ENCODE measurements at places on chromosomes 6 and 20.

DNA sequence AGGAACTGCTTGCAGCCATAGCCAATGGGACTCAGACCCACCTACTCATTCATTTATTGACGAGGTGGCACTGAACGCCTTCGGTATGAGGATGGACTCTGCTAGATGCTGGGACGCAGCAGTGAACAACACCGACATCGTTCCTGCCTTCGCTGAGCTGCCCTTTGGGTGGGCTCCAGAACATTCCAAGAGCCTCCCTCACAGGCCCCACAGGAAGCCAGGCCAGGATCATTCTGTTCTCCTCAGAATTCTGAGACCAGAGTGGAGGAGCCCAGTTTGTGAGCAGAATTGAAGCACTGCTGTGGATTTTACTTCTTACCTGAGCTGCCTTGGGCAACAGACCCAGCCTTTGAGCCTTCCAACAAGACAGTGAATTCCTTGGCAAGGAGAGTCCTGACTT, 82.1 kb downstream of the KCNB1 start:
- no peak for DNase-seq

- DNase-seq, result no peak
Observed at GRCh38 chr6:2529211-2529719, 221.5 kb downstream of the MYLK4 start.

DNA sequence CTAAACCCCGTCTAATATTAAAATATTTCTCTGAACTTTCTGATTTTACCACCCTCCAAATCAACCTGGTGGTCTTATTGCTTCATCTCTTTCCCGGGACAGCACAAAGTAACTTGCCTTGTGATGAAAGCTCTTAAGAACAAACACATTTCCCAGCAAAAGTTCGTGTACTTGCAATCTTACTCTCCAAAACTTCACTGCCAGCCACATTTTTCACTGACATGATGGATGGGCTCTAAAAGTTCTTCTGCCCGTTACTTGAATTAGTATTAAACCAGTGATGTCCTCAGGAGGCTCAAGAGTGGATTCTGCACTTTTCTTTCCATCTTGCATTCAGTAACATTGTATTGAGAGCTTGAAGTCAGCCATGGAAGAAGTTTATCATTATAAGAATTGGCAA, 731.6 kb upstream of the GJE1 start:
- no peak for DNase-seq

GRCh38 chr6:40302856-40303454, 284.2 kb downstream of the LRFN2 start:
- DNase-seq, result no peak

DNA sequence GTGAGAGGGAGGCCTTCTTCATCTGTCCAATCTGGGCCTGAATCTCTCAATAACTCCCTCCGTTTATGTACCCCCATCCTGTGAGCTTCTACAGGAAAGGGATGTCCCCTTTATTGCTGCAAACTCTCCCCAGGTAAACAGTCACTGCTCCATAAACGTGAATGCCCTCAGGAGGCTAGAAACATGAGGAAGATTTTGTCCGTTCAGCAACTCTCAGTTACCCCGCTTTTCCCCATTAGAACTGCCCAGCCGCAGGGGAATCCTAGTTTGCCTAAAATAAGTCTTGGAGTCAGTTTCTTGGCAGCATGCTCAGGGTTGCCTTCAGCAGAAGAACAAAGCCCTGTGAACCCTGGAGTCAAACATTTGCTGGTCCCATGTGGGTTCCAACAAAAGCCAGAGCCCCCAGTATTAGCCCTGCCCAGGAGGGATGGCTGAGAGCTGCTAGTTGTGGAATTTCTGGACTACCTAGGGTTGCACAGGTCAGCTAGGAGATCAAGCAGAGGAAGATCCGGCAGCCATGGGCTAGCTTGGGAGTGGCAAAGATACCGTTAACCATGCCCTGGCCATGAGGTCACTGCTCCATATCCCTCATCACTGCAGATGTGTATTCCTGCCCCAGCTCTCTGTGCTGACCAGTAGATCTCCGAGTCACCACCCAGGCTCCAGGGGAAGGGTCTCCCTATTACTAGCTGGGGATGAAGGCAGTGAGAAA, 640 bp downstream of the LRRN4 start:
- no peak for DNase-seq

Data from stimulated activated CD4-positive, alpha-beta T cell treated with anti-CD3 and anti-CD28 coated beads, Interleukin-12 subunit alpha, Interleukin-12 subunit beta, amount 100 ng/mL, for 24 hours (primary cell).